Peyer's patch (tissue), 4 donors: ENCODE measurements at places on chromosomes 5 and 9.

GRCh38 chr5:6472792-6473191 is 24.1 kb downstream of the UBE2QL1 start:
- no peak for DNase-seq
- no peaks in the 10 kb centered on the region for H3K4me1 ChIP-seq
- no peaks in the 10 kb centered on the region for H3K27me3 ChIP-seq
- H3K27ac ChIP-seq: no peak overlapping the region
- no peaks in the 10 kb centered on the region for H3K36me3 ChIP-seq
- H3K4me3 ChIP-seq: no peak overlapping the region

DNA sequence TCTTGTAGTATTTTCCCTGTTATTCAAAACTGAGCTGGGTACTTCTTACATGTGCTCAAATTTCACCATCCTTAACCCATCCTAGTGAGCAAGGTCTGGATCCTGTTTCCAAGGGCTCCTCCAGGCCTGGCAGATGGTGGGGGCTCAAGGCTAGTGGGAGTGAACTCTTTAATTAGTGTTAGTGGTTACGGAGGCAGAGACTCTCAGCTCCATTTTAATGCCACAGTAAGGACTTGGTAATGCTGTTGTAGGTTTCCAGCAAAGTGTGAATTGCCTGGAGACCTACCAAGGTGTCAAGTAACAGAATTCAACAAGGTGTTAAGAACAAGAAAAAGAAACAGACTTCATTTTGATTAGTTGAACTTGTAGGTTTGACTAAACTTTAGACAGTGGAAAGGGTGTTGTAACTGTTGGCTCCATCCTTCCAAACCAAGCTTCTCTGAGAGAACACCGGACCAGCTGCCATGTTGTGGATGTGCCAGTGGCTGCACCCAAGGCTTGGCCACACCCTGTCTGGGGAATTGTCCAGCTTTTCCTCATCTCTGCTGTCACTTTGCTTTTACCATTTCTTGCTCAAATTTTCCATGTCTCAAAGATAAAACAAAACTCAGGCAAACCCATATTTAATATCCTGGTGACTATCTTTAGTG is 98.7 kb downstream of the ADCY2 start:
- no peak overlapping the region for H3K4me3 ChIP-seq
- H3K27me3 ChIP-seq: no peaks in the 10 kb centered on the region
- H3K27ac ChIP-seq: no peak overlapping the region
- H3K36me3 ChIP-seq: no peaks in the 10 kb centered on the region
- H3K4me1 ChIP-seq: no peaks in the 10 kb centered on the region

- H3K27me3 ChIP-seq: no peaks in the 10 kb centered on the region
- no peak for DNase-seq
- H3K4me1 ChIP-seq: no peaks in the 10 kb centered on the region
- no peaks in the 10 kb centered on the region for H3K36me3 ChIP-seq
- H3K4me3 ChIP-seq: no peak overlapping the region
These were observed 32.5 kb downstream of the RAB14 start for GRCh38 chr9:121169094-121169601.

GRCh38 chr5:170254056-170254455 is 21.3 kb downstream of the C5orf58 start:
- no peak overlapping the region for H3K4me3 ChIP-seq
- H3K27ac ChIP-seq: no peak overlapping the region
- no peak for DNase-seq
- no peaks in the 10 kb centered on the region for H3K36me3 ChIP-seq

DNA sequence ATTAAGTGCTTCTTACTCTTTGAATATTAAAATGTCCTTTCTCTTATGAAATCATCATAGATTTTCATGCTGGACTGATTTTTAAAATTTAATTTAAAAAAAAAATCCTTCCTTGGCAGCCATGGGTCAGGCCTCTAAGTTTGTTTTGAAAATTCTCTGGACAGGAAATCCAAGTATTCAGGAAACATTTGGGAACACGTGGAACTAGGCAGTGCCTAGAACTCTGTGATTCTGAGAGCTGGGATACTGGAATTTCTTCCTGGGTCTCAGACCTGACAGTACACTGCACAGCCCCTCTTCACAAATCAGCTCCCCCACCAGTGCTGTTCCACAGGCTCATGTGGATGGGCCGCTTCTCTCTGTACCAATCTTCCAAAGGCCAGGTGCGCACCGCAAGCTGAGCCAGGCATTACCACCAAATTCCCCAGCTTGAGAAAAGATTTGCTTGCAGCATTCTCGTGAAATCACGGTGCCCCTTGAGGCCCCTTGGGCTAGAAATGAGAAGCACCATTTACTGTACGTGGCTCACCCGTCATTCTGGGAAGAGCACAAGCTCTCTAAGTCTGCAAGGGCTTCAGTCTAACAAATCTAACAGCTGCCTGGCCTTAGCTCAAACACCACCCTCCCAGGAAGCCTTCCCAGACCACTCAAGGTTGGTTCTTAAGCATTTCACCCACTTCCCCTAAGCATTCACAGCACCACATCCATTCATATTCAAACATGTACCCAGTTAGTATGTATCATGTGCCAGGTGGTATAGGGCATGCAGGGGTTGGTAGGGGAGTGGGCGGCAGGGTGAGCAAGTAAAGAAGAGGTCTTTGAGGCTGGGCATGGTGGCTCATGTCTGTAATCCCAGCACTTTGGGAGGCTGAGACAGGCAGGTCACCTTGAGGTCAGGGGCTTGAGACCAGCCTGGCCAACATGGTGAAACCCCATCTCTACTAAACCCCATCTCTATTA is 26.5 kb downstream of the B4GALT1 start:
- H3K27ac ChIP-seq: peak overlapping the region; percentile 17
- H3K4me1 ChIP-seq: peaks cover 59% of the 10 kb centered on the region
- no peak for DNase-seq
- H3K36me3 ChIP-seq: no peaks in the 10 kb centered on the region

DNA sequence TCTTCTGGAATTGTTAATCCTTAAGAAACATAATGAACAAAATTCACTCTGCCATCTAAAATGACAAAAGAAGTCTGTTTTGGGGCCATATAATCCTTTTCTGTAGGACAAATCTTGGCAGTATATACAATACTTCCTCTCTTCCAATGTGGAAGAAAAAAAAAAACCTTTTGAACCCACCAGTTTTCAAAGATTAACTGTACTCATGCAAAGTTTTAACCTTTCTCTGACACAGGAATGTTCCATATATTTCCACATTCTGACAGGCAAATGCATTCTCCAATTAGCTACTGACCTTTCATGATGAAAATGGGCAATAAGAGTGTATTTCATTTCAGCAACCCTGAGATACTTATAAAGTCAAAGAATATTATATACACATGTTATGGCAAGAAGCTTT is 65.4 kb downstream of the RNF130 start:
- H3K4me1 ChIP-seq: no peaks in the 10 kb centered on the region
- no peak overlapping the region for H3K27ac ChIP-seq
- no peaks in the 10 kb centered on the region for H3K36me3 ChIP-seq
